ENCODE measurements at places on chromosomes 5 and 9.

GRCh38 chr5:149414405-149415065, 35.4 kb upstream of the IL17B start:
- peak; percentile 50 for DNase-seq

DNA sequence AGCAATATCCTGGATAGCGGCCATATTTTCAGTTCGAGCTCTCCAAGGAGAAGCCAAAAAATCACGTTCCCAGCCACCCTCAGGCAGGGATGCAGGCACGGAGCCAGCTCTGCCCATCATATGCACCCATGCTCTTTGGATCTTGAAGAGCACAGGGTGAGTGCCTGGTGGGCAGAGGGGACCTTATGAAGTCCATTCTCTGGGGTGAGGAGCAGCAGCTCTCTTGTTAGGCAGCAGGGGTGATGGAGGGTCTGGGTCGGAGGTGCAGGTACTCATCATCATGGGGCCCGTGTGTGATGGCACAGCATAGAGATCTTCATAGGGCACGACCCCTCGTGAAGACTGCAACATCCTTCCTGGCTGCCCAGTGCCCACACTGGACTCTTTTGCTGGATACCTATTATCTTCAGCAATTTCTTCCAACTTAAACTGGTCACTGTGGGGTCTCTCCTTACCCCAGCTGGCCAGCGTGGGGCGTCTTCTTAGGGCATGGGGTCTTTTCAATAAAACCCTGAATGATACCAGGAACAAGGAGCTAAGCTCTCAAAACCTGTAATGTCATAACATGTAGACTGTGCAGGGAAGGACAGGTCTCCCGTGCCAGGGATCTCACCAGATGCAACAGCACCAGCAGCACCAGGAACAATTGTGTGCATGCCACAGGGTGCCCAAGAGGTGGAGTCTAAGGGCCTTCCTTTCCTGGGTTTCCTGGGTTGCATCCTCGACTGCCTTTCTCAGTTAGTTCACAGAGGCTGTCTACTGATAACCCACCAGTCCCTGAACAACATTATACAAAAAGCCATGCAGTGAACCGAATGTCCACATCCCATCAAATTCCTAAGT, 165.0 kb downstream of the TENT4A start:
- no peak for DNase-seq

DNA sequence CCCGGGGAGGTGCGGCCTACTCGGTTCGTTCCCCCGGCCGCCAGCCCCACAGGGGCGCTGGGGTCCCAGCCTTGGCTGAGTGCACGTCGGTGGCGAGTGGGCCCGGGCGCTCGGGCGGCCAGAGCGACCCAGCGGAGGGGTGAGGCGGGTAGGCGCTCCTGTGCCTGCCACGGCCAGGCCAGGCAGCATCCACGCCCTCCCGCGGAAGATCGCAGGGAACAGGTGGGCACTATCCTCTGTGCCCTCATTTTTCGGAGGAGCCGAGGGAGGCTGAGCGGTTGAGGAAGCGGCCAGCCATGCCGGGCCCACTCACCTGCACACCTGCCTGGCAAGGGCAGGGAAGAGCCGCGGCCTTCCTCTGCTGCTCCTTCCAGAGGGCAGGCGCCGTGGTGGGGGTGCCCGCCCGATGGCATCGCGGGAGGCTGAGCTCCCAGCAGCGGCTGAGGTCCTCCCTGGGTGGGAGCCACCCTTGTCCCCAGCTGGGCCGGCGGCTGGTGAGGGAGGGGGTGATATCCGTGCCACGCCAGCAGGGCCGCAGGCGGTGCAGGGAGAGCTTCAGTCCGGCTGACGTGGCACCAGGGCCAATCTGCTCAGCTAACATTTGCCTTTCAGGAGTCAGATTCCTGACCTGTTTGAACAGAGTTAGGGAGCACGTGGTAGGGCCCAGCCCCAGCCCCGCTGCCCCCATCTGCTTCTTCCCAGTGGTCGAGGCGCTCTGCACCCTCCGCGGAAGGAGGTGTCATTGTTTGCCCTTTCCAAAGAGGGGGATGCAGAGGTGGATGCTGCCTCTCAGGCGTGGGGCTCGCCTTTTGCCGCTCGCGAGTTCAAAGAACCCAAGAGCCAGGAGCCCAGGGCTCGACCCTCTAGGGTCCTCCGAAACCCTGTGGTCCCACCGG, 1.6 kb upstream of the SEC16A start:
- no peak for DNase-seq

DNA sequence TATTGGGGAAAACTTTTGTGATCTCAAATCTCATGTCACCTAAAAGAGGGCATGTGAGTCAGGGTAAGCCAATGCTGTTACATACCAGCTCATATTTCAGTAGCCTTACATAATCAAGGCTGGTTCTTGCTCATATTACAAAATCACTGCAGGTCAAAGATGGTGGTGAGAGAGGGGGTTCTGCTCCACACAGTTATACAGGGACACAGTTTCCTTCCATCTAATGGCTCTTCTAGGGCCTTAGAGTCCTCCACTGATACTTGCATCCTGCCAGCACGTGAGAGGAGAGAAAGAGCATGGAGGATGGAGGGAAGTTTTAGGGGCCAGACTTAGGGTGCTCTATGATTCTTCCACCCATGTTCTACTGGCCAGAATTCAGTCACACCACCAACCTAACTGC, 130.0 kb downstream of the LIFR start:
- DNase-seq, result peak; percentile 31

DNA sequence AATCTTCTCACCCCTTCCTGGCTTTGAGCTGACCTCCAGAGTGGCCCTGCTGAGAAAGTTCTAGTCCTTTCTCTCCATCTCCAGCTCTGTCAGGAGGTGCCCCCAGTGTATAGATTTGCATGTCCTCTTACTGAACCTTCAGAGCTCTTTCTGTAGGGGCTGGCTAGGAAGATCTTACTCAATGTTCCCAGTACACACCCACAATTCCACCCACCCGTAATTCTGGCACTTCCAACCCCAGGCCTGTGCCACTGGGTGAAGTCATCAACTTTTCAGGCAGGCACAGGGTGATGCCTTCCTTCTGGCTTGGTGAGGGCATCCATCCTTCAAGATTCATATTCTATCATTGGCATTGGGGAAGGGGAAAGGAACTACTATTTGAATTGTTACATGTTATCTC, 75.9 kb downstream of the ACER2 start:
- DNase-seq, result no peak

Measured in fibroblast of gingiva (primary cell).